ENCODE measurements at places on chromosomes 13 and 19.
A peak's percentile ranks its signal among the peaks of the same experiment; 100 is the strongest.

DNA sequence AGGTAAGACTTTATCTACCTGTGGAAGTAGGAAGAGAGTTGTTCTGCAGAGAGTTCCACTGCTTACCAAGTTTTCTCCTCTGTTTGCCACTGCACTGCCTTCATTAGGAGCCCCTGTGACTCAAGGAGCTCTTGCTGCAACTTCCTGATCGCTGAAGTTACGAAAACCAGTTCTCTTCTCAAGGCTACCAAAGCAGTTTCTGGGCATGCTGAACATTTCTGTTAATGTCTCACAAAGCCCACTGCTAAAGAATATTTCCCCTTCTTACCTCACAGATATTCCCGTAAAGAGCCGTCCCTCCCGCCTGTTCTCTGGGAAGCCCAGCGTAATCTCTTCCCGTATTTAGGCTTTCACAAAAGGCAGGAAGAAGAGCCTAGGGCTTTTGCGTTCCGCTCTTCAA, 82.6 kb upstream of the OXGR1 start:
- DNase-seq: no peak

GRCh38 chr19:41386442-41386841, 10.1 kb downstream of the TMEM91 start:
- no peak for DNase-seq

DNA sequence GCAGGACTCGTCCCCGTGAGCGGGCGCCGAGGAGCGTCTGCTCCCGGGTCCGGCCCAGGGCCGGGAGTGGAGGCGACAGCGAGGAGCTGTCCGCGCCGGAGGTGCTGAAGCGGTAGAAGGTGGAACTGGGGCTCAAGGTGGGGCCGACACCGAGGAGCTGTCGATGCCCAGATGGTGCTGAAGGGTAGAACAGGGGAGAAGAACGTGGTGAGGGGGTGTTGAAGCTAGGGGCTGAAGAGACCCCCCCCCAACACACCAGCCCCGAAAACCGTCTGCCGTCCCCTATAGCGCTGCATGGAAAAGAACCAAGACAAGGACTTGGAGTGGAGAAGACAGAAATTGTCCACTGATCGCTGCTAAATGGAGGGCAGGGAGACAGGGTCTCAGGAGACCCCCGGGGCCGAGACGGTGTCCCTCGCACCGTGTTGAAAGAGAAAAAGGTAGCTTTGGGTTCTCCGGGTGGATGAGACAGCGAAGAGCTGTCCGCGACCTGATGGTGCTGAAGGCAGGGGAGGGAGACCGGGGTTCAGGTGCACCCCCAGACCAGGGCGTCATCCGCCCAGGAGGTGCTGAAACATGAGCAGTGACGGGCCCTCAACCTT, 7.1 kb upstream of the PDE4C start:
- DNase-seq: peak; percentile 21

- DNase-seq: no peak
Measured at GRCh38 chr19:55027472-55028337, 10.4 kb downstream of the GP6 start.

DNA sequence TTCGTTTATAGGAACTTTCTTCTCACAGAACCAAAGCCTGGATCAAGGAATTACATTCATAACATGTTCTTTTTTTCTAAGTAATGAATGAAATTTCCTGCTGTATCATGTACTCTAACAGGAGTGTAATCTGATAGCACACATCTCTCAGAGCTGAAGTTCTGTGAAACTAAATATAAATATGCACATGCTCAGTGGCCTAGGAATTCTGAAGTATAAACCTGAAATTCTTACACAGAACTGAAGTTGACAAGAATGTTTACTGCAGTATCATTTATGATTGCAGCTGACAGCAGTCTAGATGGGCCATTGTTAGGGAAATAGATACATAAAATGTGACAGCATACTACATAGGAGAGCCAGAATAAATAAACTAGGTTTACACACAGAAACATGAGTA, 54.5 kb downstream of the USP12 start:
- DNase-seq: no peak

DNA sequence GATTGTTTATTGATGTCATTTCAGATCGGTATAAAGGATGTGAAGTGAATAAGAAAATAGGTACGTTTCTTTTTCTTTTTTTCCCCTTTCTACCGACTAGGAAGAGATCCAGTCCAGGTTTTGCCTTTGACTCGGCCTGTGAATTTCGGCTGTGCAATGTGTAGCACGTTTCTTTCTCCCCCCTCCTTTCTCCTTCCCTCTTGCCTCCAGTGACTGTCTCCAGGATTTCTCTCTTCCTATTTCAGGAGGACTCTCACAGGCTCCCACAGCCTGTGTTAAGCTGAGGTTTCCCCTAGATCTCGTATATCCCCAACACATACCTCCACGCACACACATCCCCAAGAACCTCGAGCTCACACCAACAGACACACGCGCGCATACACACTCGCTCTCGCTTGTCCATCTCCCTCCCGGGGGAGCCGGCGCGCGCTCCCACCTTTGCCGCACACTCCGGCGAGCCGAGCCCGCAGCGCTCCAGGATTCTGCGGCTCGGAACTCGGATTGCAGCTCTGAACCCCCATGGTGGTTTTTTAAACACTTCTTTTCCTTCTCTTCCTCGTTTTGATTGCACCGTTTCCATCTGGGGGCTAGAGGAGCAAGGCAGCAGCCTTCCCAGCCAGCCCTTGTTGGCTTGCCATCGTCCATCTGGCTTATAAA, at the start of gene GPC6:
Gene GPC6, plus strand, starts transcription at position 185 of the 657 bp plus-strand sequence.
- DNase-seq: no peak

DNA sequence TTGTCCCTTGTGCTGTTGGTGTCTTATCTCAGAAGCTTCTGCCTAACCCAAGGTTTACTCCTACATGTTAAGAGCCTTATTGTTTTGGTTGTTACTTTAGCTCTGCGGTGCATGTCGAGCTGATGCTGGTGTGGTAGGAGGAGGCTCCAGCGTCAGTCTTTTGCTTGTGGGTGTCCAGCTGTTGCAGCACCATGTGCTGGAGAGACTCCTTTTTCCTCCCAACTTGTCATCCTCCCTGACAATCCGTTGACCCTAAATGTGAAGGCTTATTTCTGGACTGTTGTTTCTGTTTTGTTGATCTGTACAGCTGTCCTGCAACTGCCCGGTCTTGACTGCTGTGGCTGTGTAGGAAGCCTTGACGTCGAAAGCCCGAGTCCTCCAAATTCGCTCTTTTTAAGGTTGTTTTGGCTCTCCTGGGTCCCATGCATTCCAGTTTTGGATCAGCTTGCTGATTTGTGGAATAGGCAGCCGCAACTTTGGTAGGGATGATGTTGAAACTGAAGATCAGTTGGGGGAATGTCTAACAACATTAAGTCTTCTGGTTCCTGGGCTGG, 15.3 kb downstream of the NAXD start:
- no peak for DNase-seq

DNA sequence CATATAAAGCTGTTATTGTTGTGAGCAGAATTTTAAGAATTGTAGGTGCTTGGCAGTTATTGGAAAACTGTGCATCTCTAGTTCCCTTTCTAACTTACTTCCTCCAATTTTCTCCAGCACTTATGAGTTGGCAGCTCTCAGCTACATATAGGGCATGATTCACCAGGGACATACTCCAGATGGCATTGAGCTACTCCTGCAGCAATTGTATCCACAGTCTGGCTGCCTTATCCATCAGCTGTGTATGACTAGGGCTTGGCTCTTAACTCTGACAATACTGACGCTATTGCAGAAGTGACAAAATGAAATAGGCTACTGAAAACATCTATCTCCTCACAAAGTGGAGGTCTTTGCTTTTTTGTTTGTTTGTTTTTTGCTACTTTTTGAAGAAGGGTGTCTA, 276.7 kb downstream of the POU4F1 start:
- DNase-seq: no peak

DNA sequence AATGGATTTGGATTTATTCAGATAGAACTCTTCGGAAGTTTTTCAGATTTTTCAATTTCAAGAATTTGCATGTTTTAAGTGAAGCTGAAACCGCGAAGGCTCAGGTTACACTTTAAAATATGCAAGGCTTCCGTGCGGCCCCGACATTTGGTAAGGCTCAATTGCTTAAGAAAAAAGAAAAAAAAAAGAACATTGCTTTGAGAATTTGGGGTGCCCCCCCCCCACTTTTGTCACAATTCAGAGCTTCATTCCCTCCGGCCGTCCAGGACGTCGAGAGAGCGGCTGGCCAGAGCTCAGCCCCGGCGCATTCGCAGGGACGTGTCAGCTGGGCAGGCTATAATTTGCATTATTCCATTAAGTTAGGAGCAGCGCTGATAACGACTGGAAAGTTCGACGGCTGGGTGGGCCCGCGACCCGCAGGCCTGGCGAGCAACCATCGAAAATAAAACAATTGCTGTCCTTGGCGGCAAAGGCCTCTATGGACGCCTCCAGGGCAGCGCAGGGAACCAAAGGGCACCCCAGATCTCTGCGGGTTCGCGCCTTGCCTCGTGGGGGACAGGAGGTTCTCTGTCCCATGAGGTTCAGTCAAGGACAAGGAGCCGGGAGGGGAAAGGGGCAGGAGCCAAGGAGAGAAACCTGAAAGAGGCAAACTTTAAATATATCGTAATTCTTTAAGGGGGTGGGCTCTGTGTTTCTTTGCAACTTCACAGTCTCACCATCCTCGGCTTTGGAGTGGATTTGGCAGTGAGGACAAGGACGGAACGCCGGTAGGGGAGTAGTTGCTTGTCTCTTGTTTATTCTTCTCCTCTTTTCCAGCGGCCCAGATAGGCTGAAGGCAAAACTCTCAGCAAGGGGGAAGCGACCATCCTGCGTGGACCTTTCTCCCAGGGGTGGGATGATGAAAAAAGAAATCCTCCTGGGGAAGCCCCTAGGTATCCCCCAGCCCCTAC, 7.0 kb downstream of the SOX21 start:
- DNase-seq: no peak

GRCh38 chr13:28679628-28680027, 20.7 kb downstream of the POMP start:
- DNase-seq: no peak

DNA sequence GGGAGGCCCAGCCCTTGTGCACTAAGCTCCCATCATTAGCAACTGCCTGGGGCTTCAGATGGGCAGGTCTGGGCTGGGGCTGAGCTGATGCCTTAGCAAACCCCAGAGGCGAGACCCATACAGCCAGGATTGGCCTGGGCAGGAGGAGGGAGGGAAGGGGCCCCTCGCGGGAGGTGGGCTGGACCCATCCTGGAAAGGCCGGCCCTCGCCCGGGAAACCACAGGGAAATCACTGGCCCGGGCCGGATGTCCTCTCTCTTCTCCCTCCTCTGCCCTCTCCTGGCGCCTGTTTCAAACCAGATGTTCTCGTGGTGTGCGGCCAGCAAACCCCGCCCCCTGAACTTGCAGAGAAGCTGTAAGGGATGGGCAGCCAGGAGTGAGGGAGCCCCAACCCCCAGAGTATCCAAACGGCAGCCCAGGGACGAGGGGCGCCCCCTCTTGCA, 43.1 kb downstream of the TMEM255B start:
- DNase-seq: no peak

Measured in CD4-positive, alpha-beta T cell treated with Interleukin-15 for 4 hours (primary cell).